ENCODE measurements at places on chromosomes 11 and 22.

- DNase-seq = no peak
Measured at GRCh38 chr11:126079621-126080124, 17.0 kb upstream of the CDON start.

- no peak for DNase-seq
Measured at GRCh38 chr11:119772641-119773415, 43.8 kb upstream of the NECTIN1 start.

DNA sequence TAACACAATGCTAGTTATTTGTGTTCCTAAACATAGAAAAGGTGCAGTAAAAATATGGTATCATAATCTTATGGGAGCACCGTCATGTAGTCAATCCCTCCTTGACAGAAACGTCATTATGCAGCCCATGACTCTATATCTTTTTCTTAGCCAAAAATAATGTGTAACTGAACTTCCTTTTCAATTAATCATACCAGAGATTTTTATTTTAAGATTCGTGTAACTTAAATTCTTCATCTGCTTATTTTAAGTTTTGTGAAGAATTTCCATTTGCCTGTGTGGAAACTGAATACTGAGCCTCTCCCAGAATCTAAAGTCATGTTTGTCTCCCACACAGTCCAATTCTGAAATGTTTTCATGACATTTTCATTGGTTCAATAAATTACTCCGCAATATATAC lies 699.1 kb downstream of the KCNA4 start:
- DNase-seq = no peak

DNA sequence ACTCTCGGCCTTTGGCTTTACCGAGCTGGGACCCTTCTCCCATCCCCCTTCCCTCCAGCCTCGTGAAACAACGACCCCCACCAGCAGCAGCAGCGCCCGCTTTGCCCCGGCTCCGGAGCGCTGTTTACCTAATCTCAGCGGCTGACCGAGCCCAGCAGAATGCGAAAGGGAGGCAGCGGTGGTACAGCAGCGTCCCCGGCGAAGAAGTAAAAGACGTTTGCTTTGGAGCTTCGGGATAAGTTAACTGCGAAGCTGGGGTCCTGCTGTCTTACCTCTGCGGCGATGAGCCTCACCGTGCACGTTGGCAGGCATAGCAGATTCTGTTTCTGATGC lies 2.0 kb upstream of the LARGE1 start:
- no peak for DNase-seq

DNA sequence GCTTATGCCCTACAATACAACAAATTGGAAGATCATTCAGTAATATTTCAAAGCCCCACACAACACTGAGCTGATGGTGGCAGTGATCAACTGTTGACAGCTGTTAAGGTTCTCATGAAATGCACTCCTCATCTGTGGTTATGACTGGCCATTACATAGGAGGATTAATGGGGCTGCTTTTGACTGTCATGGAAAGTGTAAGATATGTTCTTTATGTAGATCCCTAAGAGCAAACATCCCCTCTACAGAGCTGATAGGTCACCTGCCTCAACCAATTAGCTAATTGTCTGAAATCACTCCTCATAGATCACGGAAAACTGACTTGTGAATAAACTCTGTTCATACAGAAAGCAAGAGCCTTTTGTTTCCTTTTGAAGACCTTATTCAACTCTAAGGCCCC lies 78.1 kb downstream of the GAB2 start:
- no peak for DNase-seq

DNA sequence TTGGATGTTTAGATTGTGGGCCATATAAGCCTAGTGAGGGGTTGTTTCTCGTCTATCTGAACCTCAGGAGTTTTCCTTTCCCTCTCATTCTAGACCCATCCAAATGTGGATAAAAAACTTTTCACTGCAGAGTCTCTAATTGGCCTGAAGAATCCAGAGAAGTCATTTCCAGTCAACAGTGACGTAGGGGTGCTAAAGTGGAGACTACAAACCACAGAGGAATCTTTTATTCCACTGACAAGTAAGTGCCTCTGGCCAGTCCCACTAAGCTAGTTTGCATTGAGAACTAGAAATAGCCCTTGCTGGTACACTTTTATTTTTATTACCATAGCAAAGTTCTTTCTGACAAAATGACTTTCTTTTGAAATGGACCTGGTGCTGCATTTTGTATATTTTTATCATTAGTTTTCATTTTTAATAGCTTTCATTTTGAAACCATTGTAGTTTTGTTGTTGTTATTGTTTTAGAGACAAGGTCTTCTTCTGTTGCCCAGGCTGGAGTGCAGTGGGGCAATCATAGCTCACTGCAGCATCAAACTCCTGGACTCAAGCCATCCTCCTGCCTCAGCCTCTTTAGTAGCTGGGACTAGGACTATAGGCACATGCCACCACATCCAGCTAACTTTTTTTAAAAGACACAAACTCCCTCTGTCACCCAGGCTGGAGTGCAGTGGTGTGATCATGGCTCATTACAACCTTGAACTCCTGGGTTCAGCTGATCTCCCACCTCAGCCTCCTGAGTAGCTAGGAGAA lies 14.6 kb upstream of the PHLDB1 start:
- no peak for DNase-seq

GRCh38 chr11:99229544-99229943 lies 208.8 kb downstream of the CNTN5 start:
- no peak for DNase-seq

DNA sequence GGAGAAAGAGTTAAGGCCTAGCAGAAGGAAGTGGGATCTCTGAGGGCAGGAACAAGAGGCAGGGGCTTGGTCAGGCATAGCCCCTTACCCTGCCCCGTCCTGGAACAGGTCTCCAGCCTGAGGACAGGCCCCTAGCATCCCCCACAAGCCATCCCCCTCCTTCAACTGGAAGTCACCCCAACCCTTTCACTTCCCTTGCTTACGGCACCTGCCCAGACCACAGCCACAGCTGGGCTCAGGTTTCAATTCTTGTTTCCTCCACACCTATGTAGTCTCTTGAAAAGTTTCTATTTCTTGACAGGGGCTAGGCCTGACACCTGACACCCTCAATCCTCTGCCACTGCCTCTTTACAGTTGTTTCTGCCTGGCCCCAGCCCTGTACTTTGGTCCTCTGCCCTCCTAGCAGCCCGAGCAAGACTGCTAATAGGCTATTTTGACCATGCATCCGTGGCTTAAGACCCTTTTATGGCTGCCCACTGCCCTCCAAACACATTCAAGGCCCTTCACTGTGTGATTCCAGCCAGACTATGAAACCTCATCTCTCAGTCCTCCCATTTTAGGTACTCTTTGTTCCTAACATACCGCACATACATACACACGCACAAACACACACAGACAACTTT lies 10.9 kb upstream of the FCHSD2 start:
- DNase-seq = no peak

DNA sequence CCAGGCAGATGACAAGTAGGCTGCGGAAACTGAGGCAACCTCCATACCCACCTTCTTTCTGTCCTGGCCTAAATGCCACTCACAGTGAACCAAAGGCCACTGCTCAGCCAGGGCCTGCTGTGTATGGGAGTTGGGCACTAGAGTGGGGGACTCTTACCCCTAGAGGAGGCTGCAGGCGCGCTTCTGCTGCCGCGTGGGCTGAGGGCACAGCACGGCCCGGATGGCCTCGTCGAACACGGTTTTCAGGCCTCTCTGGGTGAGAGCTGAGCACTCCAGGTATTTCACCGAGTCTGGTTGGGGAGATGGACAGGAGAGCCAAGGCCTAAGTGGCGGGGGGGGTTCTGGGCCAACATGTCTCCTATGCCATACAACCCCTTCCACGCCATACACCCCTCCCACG lies 14.2 kb upstream of the SSTR3 start:
- DNase-seq = no peak

GRCh38 chr11:78429660-78430059 lies 12.0 kb upstream of the GAB2 start:
- DNase-seq = peak; percentile 74

DNA sequence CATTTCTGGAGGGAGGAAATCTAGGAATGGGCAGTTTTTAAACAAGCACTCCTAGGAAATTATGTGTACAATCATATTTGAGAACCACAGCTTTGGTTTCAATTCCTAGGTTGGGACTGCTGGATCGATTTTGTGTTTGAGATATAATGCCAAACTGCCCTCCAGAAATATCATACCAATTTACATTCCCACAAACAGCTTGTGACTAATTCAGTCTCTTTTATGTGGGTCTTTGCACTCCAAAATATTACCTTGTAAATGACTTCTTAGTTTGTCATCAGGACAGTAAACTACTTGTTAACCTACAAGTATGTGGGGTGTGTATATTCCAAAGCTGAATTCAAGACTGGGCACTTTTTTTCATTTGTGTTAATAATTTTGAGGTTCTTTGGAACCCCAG lies 9.8 kb upstream of the BARX2 start:
- DNase-seq = no peak

GRCh38 chr11:19237813-19238212 lies 2.9 kb downstream of the E2F8 start:
- DNase-seq = peak; percentile 33

GRCh38 chr11:83303316-83303715 lies 17.1 kb upstream of the CCDC90B start:
- no peak for DNase-seq

DNA sequence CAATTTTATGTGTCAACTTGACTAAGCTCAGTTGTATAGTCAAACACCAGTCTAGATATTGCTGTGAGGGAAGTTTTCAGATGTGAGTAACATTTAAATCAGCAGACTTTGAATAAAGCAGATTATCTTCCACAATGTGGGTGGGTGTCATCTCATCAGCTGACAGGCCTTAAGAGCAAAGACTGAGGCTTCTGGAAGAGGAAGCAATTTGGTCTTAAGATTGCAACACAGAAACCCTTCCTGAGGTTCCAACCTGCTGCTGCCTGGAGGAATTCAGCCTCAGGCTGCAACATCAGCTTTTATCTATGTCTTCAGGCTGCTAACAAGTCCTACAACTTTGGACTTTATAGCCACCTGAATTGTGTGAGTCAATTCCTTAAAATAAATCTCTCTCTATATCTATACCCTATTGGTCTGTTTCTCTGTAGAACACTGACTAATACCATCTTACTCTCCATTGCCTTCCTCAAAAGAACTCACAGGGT lies 277.2 kb upstream of the PLET1 start:
- peak; percentile 27 for DNase-seq

DNA sequence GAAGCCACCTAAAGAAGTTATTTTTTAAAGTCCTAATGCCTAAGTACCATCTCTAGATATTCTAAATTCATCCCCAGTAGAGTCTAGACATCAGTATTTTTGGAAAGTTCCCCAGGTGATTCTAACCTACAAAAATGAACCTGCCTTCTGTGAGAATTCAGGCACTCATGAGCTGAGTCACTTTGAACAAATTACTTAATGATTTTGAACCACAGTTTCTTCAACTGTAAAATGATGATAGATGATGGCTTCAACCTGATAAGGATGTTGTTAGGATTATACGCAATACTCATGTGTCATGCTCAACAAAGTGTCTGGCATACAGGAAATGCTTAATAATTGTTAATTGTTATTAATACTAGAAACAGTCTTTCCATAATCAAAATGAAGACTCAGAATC lies 82.8 kb upstream of the OR5AK2 start:
- no peak for DNase-seq

GRCh38 chr11:77073328-77074001 lies 6.7 kb downstream of the CAPN5 start:
- peak; percentile 64 for DNase-seq

GRCh38 chr11:79007771-79008402 lies 432.9 kb downstream of the TENM4 start:
- no peak for DNase-seq

DNA sequence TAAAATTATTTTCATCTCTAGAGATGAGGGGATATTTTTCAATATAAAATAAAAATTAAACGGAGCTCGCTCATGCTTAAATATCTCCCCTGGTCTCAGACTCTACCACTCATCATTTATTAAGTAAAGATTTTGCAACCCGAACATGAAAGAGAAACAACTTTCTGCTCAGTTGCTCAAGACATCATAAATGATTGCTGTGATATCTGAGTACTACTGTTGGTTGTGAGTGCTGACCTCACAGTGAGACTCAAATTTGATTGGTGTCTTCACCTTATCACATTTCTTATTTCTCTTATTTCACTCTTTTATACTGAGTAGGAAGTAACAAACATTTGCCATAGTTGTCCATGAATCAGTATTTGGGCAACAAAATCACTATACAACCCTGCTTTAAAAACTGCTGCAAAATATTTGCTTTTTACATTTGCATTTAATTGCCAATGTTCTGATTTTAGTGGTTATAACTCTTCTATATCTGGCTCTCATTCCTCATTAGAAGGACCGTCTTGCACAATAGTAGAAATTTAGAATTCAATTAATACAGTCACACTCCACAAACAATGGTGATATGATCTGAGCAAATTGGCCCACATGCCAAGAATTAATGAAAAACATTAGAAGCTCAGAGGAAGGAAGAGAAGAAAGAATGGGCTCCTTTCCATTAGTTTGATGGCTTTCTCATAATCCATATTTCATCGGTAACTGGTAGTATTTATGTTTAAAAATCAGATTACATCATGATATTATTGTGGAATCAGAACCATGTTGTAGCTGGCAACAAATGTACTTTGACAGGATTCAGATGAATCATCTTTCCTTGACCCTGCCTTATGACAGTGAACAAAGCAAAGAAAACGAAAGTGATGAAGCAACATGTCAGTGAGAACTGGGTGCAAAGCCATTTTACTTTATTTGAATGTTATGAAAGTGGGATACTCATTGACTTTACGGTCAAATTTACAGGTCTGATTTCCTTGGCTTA lies 973.6 kb upstream of the TENM4 start:
- DNase-seq = no peak

- no peak for DNase-seq
Measured at GRCh38 chr11:67304511-67305113, 1.3 kb downstream of the SSH3 start.

DNA sequence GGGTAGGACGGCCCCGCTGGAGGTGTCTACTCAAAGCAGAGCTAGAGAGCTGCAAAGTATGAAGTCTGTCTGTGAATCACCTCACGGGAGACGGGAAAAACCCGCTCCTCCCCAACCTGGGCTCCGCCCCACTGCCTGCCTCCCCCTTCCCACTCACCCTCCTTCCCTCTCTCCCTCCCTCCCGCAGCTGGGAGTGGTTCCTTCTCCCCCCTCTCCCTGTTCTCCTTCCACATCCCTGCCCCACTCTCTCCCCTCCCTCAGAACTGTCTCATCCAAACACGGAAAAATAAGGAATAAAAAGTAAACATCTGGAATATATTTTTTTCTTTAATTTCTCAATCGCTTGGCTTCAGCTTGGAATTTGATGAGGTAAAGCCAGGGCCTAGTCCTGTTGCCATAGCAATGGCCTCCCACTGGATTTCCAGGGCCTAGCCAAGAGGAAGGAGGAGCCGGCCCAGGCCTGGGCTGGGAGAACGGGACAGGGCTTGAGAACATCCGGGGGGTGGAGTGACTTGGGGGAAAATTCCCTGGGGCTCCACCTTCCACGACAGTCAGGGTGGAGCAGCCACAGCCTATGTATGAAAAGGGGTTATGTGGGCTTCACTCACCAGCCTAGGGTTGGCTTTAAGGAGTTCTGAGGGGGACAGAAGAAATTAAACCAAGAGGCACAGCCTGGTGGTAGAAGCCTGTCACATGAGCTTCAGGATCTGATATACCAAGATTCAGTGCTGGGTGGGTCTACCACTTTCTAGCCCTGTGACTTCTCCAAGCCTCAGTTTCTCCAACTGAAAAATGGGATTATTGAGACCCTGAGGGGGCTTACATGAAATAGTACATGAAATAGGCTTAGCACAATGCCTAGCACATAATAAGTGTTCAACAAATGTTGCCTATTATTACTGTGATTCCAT lies 2.2 kb downstream of the TNKS1BP1 start:
- DNase-seq = peak; percentile 63

Data from hematopoietic multipotent progenitor cell treated with erythropoietin and hydrocortisone succinate and interleukin-3 and kit ligand, for 6 days (in vitro differentiated cells).